ENCODE measurements at places on chromosomes 3 and 15.

DNA sequence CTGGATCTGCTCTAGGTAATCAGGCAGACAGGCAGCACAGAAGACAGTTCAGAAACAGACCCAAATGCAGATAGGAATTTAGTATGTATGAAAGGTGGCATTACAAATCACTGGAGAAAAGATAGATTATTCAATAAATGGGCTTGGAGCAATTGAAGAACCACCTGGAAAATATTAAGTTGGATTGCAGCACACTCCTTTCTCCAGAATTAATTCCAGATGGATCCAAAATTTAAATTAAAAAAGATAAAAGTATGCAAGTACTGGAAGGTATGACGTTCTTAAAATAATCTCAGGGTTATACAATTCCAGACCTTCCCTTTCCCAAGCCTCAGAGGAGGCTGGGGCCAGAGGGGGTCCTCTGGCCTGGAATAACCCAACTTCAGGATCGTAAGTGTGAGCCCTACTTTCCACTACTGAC, 32.5 kb downstream of the HRH1 start:
- DNase-seq: no peak

DNA sequence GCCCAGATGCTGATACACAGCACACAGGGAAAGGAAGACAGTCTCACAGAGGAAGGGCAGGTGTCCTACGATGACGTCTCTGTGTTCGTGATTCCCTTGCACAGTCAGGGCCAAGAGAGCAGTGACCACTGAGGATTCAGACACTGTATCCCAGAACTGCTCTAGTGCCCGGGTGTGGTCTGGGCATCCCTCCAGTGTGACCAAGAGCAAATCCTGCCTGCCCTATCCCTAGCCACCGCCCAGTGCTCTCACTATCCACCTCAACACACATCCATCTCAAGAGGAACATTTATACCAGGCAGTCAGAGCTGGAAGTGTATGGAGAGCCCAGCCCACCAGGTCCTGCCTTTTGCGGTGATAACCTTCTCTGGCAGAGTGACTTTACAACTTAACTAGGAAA, 4.1 kb downstream of the PPM1M start:
- no peak for DNase-seq

DNA sequence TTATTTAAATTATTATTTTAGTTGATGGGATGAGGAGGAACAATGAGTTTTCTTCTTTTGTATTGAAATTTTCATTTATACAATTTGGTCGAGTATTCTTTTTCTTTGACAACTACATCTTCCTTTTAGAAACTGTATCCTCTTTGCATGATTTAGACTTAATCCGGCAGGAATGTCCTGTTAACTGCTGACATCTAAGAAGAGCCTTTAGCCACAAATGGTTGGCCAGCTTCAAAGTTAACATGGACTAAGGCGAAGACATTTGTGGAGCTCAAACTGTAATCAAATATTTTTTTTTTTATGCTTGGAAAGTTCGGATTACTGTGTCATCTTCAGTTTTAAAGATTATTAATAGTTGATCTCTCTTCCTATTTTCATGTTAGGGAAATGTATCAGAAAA, 43.2 kb downstream of the RIOX2 start:
- no peak for DNase-seq

- no peak for DNase-seq
These were observed 147.7 kb upstream of the TRIM42 start for GRCh38 chr3:140530131-140530530.

DNA sequence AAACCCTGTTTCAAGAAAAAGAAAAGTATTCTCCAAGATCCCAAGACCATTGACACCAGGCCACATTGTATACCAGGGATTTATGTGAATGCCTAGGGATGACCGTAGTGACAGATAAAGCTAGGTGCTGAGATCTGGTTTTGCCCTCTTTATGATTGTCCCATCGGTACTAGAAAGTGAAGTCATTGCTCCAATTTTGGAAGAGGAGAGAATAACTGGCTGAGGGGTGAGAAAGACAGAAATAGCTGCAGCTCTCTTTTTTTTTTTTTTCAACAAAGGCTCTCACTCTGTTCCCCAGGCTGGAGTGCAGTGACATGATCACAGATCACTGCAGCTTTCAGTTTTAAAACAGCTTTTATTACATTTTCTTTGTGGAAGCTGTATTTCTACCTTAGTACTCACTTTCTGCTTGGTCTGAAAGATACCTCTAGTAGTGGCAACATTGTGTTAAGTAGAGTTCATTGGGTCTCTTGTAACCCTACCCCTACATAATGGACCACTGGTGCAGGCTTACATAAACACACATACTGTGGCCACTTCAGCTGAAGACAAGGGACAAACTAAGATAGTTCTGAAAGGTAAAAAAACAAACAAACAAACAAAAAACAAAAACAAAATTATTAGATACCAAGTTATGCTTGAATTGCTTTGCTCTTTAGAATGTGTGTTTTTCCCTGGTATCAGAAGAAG, 18.0 kb downstream of the ZSCAN29 start:
- DNase-seq: no peak

DNA sequence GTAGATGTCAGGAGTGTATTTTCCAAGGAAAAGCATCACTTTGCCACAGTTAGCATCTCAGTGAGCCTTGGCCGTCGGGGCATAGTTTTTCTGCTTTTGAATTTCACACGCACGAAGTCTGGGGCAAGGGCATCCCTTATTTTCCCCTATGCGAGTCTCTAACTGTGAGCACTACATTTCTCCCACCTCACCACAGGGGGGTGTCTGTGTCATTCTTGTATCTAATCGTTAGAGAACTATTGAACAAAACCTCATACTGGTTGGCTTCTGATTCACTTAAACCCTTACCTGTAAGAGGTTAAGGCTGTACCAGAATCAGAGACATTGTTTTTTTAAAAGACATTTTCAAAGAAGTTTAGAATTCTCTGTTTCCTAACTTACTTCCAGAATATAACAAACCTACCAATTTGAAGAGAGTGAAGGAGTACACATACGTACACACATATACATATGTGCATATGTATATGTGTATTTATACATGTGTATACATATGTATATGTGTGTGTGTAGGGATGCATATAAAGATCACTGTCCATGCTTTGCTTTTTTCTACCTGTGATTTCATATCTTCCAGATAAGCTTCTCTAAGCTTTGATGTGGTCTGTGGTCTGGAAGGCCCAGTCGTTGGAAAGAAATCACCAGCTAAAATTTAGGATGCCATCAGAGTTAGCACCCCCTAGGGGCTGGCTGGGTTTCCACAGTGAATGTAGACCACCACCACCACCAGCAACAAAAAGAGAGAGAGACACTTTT, 49.4 kb downstream of the MYZAP start:
- DNase-seq: peak; percentile 44

DNA sequence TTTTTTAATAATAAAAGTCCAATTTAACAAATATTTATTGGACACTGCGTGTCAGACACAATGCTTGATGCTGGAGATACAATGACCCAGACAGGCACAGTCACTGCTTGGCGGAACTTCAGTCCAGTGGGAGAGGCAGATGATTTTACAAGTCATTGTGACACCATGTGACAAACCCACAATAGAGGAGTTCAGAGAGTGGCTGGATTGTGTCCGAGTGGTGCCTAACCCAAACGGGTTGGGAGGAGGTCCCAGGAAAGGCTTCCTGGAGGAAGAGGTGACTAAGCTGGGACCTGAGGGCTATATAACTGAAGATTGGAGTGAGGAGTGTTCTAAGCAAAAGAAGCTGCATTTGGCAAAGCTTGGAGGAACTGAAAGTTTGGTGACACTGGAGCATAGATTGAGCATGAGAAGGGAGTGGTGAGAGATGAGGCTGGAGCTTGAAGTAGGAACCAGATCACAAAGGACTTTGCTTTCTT, 41.4 kb downstream of the CRTC3 start:
- DNase-seq: no peak

DNA sequence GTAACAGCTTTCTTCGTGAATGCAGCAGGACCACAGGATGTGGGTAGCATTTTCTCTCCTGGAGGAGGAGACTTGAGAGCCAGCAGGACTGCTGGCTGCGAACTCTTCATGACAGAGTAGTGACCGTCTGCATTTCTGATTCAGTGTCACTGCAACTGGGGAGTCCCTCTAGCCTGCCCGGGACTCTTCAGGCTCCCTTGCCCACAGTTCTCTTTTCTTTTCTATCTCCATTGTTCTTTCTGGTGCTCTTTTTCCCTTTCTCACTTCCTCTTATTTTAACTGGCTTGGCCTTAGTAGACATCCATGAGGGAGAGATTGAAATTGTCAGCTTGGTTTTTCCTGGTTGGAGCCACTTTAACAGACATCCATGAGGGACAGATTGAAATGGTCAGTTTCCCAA, 49.9 kb upstream of the P2RY1 start:
- no peak for DNase-seq

DNA sequence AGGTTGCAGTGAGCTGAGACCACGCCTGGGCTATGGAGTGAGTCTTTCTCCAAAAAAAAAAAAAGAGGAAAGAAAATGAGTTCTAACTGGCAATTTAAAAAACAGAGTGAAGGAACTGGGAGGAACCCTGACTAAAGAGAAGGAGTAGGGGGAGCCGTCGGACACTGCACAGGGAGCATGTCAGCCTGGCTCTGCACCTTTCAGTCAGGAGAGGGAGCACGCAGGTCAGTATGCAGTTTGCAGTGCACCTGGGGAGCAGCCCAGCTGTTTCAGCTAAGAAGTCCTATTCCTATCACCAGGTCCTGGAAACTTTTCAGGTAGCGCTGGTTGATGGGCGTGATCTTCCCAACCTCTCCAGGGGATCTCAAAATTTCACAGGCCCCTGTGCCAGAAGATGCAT, 14.9 kb upstream of the ZXDC start:
- peak; percentile 58 for DNase-seq

DNA sequence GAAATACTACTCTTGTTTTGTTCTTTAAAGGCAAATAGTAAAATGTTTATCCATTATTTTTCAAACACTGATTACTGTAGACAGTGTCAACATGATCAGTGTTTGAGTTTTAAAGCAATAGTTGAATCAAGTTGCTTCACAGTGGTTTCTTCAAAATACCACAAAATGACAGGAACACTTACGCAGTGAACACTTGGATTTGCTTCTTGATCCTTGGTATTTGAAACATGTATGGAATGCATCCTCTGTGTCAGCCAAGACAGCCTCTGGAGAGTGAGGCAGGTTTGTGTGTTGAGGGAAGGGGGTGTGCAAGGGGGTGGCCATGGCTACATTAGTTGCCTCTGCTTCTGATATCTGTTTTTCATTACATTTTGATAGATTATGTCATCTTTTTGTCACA, 413.0 kb downstream of the RBMS3 start:
- peak; percentile 62 for DNase-seq

DNA sequence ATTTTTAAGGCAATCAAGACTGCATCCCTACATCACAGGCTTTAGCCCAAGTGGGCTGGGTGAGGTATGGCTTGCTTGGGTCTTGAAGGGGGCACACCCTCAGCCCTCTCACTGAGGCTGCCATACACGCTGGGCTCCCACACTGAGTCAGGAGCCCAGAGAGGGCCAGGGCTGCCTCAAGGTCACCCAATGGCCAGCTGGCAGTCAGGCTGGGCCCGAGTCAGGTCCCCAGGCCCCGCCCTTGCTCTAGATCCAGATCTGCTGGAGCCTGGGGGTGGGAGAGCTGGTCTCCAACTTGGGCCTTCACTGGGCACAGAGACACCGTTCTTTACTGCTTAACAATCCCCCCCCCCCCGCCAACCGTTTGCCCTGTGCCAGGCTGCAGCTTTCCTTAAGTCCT, 88.1 kb downstream of the IQSEC1 start:
- no peak for DNase-seq

GRCh38 chr3:50258029-50258680, 10.8 kb upstream of the SEMA3B start:
- DNase-seq: no peak

DNA sequence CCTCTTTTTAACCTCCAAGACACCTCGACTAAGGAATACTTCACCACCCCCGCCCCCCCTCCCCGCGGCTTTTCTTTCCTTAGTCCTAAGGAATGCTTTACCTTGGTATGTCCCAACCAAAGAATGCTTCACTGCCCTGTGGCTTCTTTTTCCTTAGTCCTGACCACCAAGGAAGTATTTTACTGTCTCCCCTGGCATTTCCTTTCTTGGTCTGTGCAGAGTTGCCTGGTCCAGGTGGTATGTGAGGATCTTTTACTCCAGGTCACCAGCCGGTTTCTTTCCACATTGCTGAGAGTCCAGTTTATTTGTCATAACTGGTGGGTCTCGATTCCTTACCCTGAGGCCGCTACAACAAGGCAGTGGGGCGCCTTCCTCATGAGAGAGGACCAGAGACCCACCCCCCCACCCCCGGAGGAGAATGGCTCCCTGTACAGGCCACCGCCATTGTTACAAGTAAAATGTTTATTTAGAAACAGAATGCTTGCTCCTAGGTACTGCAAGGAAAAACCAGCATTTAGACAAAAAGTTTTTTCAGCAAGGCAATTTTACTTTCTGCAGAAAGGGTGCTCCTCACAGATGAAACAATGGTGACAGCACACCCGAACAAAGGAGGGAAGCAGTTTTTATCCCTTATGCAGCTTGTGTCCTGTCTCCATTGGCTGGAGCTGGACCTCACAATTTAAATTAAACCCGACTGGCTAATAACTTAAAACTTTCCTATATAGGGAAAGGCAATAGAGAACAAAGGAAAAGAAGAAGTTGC, 23.1 kb upstream of the MTHFS start:
- no peak for DNase-seq

- DNase-seq: no peak
These were observed 68.4 kb downstream of the MEGF11 start for GRCh38 chr15:66184936-66185790.

DNA sequence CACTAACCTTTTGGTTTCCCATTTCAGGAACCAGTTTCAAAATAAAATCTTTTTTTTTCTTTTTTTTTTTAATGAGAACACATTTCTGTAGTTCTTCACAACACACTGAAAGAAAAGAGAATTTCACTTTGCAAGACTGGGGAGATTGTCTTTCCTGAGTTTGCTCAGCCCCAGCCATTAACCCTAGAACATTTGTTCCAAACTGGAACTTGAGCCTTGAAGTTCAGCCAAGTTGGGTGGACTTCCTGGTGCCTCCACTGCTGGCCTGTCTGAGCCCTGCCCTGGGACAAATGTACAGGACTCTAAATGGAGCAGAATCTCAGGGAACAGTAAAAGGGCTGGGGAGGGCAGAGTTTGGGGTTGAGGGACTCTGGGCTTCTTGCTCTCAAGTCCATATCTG, 196.4 kb upstream of the LPP start:
- DNase-seq: no peak

- DNase-seq: no peak
These were observed 29.2 kb upstream of the STIMATE start for GRCh38 chr3:52926554-52926953.

DNA sequence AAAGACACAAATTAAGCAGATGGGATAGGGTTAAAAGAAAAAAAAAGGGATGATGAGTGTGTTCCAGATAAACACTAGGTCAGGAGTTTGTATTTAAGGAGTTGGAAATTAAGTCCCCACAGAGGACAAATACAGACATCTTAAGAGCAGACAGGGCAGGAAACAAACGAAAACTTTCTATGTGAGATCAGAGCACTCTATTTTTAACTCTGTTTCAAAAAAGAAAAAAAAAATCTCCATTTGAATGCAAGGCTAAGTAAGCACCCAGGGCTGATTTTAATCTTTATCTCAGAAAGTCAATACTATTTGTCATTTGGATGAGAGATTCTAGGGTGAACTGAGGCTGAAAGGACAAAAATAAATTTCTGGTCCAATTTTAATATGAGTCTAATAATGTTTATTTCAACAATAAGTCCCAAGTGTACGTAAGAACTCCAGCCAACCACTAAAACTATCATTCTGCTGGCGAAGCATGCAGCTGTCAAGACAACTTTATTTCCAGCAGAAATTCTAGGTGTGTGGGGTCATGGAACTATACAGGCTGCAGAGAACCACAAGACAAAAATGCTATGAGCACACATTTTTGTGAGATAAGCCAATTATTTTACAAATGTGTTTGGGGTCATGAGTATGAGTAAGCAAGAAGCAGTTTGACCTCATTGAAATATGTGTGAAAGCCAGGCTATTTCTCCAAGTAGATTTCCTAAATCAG, 186.1 kb downstream of the FMN1 start:
- no peak for DNase-seq

Data from Caco-2 (cell line).